ENCODE measurements at places on chromosomes 16 and 17. TPM values are rescaled to one million over a fixed set of nuclear protein-coding genes. Genes with fewer than 3 reads are reported as not detected.

Gene CLDN9
- total RNA-seq, result not detected

Gene MPV17L
- total RNA-seq, result 0.68 TPM

Gene FADS6
- total RNA-seq, result not detected

Gene HS3ST2
- total RNA-seq, result not detected

Gene KRT9
- not detected for total RNA-seq

Gene CIBAR2
- not detected for total RNA-seq

Gene ITGAE
- 66.8 TPM for total RNA-seq

Gene RGS9
- total RNA-seq, result 3.3 TPM

Gene SPATA33
- 9.6 TPM for total RNA-seq

Gene FXR2
- total RNA-seq, result 25.2 TPM

Gene TLE7
- total RNA-seq, result not detected

Gene CA7
- not detected for total RNA-seq

Gene CLDN7
- total RNA-seq, result 2.0 TPM

Gene NOL3
- total RNA-seq, result 29.4 TPM

Gene DHRS7C
- total RNA-seq, result not detected

Gene CCDC154
- total RNA-seq, result not detected

Gene MKS1
- 15.7 TPM for total RNA-seq

Gene ZSWIM7
- 27.2 TPM for total RNA-seq

Gene CDRT15L2
- not detected for total RNA-seq

Gene TP53TG3
- total RNA-seq, result 0.10 TPM

Gene CACNG5
- total RNA-seq, result not detected

Gene CRHR1
- not detected for total RNA-seq

Gene ICAM2
- total RNA-seq, result not detected

Gene TBC1D3
- not detected for total RNA-seq

Gene TMEM100
- total RNA-seq, result 2.1 TPM

Gene CFAP97D1
- total RNA-seq, result not detected

Gene CRISPLD2
- 7.9 TPM for total RNA-seq

Gene WNT9B
- total RNA-seq, result not detected

Gene SDR42E2
- not detected for total RNA-seq

Gene EXOSC6
- 14.6 TPM for total RNA-seq

Gene CACNG3
- not detected for total RNA-seq

Gene NRN1L
- total RNA-seq, result not detected

Gene CA4
- total RNA-seq, result not detected

Gene NPTX1
- 4.6 TPM for total RNA-seq

Gene PRCD
- total RNA-seq, result 0.48 TPM

Gene NOS2
- 18.9 TPM for total RNA-seq

Gene ZG16B
- total RNA-seq, result 1.2 TPM

Gene PABPN1L
- not detected for total RNA-seq

Gene KAT2A
- total RNA-seq, result 6.3 TPM

Gene LPO
- not detected for total RNA-seq

Gene PNPO
- 26.9 TPM for total RNA-seq

Gene AHSP
- not detected for total RNA-seq

Gene LHX1
- 1.6 TPM for total RNA-seq

Gene ADAP2
- total RNA-seq, result not detected

Gene ADAD2
- total RNA-seq, result not detected

Gene ASPA
- total RNA-seq, result 0.10 TPM

Gene NAGS
- 1.8 TPM for total RNA-seq

Gene RNF227
- total RNA-seq, result 7.8 TPM

Gene KCNH4
- total RNA-seq, result 0.12 TPM

All from RPMI7951 (cell line).